ENCODE measurements at places on chromosomes 12 and 14. TPM values are rescaled to one million over a fixed set of nuclear protein-coding genes. Genes with fewer than 3 reads are reported as not detected.

DNA sequence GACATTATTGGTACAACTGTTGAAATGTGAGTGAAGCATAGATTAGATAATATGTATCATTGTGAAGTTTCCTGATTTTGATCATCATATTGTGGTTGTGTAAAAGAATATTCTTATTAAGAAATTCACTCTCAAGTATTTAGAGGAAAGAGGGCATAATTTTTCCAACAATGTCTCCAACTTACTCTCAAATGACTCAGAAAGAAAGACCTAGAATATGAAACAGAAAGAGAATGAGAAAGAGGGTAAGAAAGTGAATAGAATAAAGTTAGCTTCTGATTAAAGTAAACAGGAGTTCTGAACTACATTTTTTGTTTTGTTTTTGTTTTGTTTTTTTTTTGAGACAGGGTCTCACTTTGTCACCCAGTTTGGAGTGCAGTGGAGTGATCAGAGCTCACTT, 123.0 kb downstream of the CPNE8 start:
- no peaks in the 10 kb centered on the region for H3K4me1 ChIP-seq
- H3K36me3 ChIP-seq, result no peaks in the 10 kb centered on the region
- DNase-seq, result no peak
- H3K27ac ChIP-seq, result no peak overlapping the region
- H3K27me3 ChIP-seq, result no peaks in the 10 kb centered on the region
- no peak overlapping the region for H3K4me3 ChIP-seq

DNA sequence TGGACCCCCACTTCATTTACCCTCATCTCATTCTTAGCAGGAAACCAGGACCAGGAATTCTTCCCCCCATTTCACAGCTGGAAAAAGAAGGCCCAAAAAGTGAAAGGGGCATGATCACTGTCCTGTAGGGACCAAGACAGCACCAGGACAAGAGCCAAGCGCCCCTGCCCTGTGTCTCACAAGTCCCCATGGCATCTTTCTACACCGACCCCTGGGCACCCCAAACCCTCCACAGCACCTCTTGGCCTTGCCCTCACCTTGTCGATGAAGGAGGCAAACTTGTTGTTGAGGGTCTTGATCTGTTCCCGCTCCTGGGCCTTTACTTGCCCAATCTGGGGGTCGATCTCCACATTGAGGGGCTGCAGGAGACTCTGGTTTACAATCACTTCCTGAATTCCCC, 710 bp downstream of the KRT76 start:
- H3K27ac ChIP-seq, result no peak overlapping the region
- no peak overlapping the region for H3K4me3 ChIP-seq
- H3K4me1 ChIP-seq, result no peaks in the 10 kb centered on the region
- DNase-seq, result no peak
- peaks cover 53% of the 10 kb centered on the region for H3K27me3 ChIP-seq

- H3K27ac ChIP-seq, result no peak overlapping the region
- DNase-seq, result no peak
- no peaks in the 10 kb centered on the region for H3K36me3 ChIP-seq
- H3K27me3 ChIP-seq, result peaks cover 1% of the 10 kb centered on the region
Observed at GRCh38 chr12:67045650-67046049, 223.5 kb upstream of the CAND1 start.

DNA sequence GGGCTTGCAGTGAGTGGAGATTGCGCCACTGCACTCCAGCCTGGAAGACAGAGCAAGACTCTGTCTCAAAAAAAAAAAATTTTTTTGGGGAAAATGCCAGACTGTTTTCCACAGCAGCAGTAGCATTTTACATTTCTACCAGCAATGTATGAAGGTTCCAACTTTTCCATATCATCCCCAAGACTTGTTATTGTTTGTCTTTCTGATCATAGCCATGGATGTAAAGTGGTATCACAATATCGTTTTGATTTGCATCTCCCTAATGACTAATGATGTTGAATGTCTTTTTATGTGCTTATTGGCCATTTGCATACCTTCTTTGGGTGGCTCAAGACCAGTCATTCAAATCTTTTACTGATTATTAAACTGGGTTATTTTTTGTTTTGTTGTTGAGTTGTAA, 63.7 kb downstream of the NTN4 start:
- no peaks in the 10 kb centered on the region for H3K27me3 ChIP-seq
- peaks cover 37% of the 10 kb centered on the region for H3K36me3 ChIP-seq
- no peak for DNase-seq

DNA sequence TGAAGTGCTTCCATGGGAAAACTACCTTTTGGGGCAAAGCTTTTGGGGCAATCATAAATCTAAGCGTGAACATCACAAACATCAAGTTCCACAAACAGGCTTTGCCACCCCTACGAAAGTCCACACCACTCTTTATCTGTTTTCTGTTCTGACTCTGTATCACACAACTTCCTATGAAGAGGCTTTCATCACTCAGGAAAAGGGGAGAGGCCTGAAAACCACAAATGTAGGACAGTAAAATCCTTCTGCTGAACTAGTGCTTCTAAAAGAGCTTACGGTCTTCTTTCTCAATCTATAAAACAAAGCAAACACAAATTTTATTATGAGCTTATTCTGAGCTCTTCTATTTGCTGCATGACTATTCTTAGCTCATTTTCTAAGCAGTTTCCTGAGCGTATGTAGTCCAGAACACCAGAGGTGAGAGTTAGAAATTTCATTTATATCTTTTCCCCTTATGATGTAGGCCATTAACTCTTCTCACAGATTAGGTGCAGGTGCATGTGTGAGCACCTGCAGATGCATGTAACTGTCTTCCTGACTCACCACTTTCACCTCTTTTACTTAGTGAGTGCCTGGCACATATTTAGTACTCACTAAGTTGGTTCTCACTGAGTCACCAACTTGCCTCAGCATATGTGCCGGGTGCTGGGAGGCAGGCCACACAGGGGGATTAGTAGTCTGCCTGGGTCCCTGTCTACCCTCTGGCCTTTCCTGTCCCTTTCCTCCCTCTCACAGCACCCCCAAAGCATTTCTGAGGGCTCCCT, 32.9 kb upstream of the SYCP3 start:
- H3K4me1 ChIP-seq, result peaks cover 7% of the 10 kb centered on the region
- no peaks in the 10 kb centered on the region for H3K36me3 ChIP-seq
- no peak overlapping the region for H3K27ac ChIP-seq
- no peak overlapping the region for H3K4me3 ChIP-seq

GRCh38 chr12:121576851-121577391, 3.9 kb downstream of the KDM2B start:
- peaks cover 44% of the 10 kb centered on the region for H3K4me1 ChIP-seq
- peaks cover 7% of the 10 kb centered on the region for H3K27me3 ChIP-seq
- H3K4me3 ChIP-seq, result peak overlapping the region; percentile 85
- peak; percentile 91 for DNase-seq
- peaks cover 19% of the 10 kb centered on the region for H3K36me3 ChIP-seq

DNA sequence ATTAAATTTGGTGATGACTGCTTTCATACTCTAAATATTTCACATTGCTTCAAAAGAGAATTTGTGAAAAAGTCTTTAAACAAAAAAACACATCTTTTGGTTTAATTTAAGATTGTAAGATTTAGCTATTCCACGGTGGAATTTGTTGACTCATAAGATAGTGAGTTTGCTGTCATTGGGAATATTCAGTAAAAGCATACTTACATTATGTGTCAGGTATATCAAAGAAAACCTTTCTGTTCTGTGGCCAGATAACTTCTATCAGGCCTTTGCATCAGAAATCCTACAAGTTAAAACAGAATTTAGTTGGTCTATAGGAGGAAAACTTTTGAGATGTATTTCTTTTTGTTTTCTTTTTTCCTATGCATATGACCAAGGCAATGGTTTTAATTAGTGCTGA, 148.8 kb upstream of the E2F7 start:
- peak; percentile 60 for DNase-seq
- no peak overlapping the region for H3K27ac ChIP-seq
- no peaks in the 10 kb centered on the region for H3K27me3 ChIP-seq
- H3K4me1 ChIP-seq, result peaks cover 31% of the 10 kb centered on the region

- H3K27ac ChIP-seq, result no peak overlapping the region
- no peak overlapping the region for H3K4me3 ChIP-seq
- no peaks in the 10 kb centered on the region for H3K4me1 ChIP-seq
- DNase-seq, result no peak
- H3K36me3 ChIP-seq, result no peaks in the 10 kb centered on the region
- H3K27me3 ChIP-seq, result peaks cover 2% of the 10 kb centered on the region
Observed at GRCh38 chr14:72341237-72341636, 409.0 kb downstream of the RGS6 start.

Gene COX8C
- total RNA-seq, result not detected

Gene NRXN3
- 0.24 TPM for total RNA-seq

Gene DIO3
- not detected for total RNA-seq

Gene IFT81
- 9.1 TPM for total RNA-seq

Gene SCAF11
- 112 TPM for total RNA-seq

Gene MYF5
- total RNA-seq, result not detected

Gene SLC5A8
- not detected for total RNA-seq

Gene LRTM2
- total RNA-seq, result not detected

Gene PLXNC1
- 0.24 TPM for total RNA-seq

Measured in HFFc6 (cell line).